ENCODE measurements at places on chromosomes 6 and 20. TPM values are rescaled to one million over a fixed set of nuclear protein-coding genes. Genes with fewer than 3 reads are reported as not detected.

Gene SLC52A3
- 2.3 TPM for total RNA-seq

Gene PRSS16
- total RNA-seq = 0.49 TPM

Gene UST
- total RNA-seq = 3.3 TPM

Gene GABRR1
- not detected for total RNA-seq

Gene RAD21L1
- total RNA-seq = not detected
